ENCODE measurements at places on chromosomes 1 and 21.

DNA sequence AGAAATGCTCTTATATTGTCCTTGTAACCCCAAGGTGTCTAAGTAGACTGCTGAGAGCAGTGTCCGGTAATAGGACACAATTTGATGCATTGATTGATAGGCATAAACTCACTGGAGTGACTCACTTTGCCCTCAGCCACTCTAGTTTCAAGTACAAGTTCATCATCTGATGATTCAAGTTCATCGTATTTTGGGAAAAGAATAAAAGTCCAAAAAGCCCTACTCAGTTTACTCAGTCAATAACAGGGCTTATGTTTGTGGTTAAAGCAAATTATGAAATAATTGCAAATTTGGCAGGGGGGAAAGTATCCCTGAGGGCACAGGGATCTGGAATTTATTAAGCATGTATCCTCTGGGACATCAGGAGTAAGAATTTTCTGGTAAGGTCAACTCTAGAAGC lies 7.6 kb upstream of the ATF3 start:
- no peak for DNase-seq

GRCh38 chr21:35368326-35368725 lies 319.2 kb upstream of the RUNX1 start:
- DNase-seq = no peak

- no peak for DNase-seq
Observed at GRCh38 chr1:205769641-205770365, 5.5 kb downstream of the RAB29 start.

GRCh38 chr1:158946785-158947184 lies 15.4 kb downstream of the PYHIN1 start:
- DNase-seq = no peak

- no peak for DNase-seq
Observed at GRCh38 chr1:173395762-173396161, 81.4 kb upstream of the PRDX6 start.
